ENCODE measurements at places on chromosomes 3 and 15.

DNA sequence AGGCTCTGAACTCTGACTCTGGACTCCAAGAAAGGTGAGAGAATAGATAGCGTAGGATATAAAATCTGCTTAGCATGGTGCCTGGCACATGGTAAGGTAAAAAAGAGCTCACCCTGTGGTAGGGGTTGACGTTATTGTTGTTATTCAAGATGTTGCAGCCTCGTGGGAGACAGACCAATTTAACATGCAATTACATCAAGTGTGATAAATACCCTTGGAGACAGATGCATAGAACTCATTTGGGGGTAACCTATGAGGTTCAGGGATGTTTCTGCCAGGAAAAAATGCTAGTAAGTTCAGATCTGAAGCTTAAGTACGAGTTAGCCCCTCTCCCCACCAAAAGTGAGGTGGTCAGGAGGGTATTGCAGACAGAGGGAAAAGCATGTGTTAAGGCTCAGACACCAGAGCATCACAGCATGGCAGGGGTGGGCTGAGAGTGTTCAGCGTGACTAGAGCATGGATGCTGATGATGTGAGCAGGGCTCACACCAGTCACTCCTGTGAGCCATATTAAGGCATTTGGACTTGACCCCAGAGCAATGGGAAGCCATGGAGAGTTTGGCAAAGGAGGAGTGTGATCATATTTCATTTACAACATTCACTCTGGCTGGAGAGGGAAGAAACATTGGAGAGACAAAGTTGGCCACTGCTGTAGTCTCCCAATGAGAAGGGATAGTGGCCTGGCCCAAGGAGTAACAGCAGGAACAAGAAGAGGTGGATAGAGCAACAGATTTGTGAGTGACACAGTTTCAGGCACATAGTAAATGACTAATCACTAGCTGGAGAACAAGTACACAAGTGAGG lies 181.0 kb downstream of the UACA start:
- no peak for DNase-seq

DNA sequence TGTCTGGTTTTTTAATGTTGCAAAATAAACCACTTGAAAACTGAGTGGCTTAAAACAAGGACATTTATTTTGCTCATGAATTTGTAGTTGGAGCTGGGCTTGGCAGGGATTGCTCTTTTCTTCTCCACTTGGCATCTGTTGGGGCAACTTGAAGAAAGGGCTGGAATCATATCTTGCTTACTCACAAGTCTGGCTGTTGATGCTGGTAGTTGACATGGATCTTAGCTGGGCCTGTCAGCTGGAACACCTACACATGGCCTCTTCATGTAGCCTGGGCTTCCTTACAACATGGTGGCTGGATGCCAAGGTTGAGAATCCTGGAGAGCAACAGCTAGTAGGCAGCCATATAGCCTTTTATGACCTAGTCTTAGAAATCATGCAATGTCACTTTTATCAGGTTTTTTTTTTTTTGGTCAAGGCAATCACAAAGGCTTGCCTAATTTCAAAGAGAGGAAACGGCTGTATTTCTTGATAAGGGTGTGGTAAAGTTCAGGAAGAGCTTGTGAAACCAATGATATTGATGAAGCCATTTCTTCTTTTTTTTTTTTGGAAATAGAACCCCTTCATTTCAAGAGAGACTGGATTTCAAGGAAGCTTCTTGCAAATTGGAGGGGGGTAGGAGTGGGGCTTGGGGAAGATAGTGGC lies 262.1 kb downstream of the IL20RB start:
- no peak for DNase-seq

DNA sequence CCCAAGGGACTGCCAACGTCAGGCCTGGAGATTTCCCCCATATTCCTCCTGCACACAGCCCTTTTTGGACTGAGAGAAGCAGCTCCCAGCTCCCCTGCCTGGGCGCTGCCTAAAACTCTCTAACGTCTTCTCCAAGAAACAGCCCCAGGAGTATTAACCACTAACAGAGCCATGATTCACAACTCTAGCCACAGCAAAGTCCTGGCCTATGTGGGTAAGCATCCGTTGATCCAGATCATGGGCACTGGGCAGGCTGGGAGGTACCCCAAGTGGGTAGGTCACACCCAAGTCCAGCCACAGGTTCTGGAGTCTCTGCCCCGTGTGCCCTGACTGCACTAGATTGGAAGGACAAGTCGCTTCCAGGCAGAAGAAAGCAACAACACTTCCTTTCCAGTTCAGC lies 31.9 kb downstream of the NBEAL2 start:
- no peak for DNase-seq

DNA sequence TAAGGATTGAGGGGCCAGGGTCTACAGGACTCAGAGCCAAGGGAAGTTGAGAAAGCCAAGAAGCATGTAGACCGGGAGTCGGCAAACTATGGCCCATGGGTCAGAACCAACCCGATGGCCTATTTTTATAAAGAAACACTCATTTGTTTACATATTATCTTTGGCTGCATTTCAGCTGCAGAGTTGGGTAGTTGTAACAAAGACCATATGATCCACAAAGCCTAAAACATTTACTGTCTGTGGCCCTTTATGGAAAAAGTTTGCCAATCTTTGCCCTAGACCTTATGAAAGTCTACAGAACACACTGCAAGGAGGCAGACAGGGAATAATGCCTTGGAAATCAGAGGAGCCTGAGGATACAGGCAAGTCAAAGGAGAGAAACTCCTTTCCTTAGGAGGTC lies 63.2 kb upstream of the MNS1 start:
- DNase-seq, result no peak

GRCh38 chr15:98178861-98179260 lies 218.4 kb downstream of the ARRDC4 start:
- no peak for DNase-seq

- DNase-seq, result no peak
These were observed 247.4 kb downstream of the WDR72 start for GRCh38 chr15:53512029-53512428.

- DNase-seq, result no peak
These were observed 14.8 kb downstream of the CCNDBP1 start for GRCh38 chr15:43199945-43200488.
